ENCODE measurements at places on chromosomes 3 and 15.

- DNase-seq, result no peak
These were observed 75.1 kb upstream of the OSTN start for GRCh38 chr3:191123946-191124345.

GRCh38 chr3:47267490-47267824 lies 15.1 kb downstream of the KIF9 start:
- DNase-seq, result no peak

- DNase-seq, result no peak
These were observed 180.6 kb downstream of the CHL1 start for GRCh38 chr3:377158-377561.

DNA sequence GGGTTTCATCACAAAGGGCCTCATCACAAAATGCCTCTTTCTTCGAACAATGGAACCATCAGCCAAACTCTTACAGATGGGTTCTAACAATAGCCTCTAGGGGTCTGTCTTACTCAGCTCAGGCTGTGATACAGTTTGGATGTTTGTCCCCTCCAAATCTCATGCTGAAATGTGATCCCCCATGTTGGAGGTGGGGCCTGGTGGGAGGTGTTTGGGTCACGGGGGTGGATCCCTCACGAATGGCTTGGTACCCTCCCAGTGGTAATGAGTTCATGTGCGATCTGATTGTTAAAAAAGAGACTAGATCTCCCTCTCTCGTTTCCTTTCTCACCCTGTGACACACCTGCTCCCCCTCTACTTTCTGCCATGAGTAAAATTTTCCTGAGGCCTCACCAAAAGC lies 47.9 kb upstream of the LIPC start:
- no peak for DNase-seq

GRCh38 chr15:33031324-33031821 lies 163.1 kb downstream of the FMN1 start:
- no peak for DNase-seq

GRCh38 chr15:62059816-62060112 lies 483 bp downstream of the VPS13C start:
- DNase-seq, result peak; percentile 68

- DNase-seq, result no peak
These were observed 9.9 kb downstream of the APOD start for GRCh38 chr3:195573611-195574496.

GRCh38 chr15:40747685-40748631 lies 7.1 kb downstream of the RMDN3 start:
- DNase-seq, result no peak

DNA sequence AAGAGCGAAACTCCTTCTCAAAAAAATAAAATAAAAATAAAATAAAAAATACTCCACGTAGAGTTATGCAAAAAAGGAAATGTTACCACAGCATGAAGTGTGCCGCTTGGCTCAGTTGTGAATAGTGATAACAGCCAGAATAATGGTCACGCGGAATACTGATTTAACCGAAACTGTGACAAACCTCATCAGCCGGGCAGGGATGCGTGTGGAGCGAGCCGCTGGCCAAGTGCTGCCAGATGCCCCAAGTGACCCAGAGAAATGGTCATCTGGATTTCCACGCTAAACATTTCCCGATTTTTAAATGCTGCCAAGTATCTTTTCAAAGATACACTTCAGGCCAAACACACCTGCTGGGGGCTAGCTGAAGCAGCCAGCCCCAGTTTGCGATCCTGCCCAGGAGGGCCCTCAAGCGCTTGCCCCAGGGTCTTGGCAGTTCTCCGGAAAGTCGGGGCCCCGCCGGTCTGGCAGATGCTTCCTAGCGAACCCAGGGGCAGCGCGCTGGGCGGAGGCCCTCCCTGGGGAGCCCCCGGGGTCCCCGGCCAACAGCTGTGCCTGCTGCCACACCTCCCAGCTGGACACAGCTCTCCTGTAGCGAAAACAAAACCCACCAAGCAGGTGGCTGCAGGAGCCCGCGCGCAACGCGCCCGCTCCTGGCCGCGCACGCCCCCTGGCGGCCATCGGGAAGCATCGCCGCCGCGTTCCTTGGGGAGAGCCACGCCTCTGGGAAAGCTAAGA lies 35.1 kb downstream of the CMTM6 start:
- peak; percentile 71 for DNase-seq

GRCh38 chr15:39417366-39418134 lies 163.3 kb upstream of the THBS1 start:
- DNase-seq, result no peak

DNA sequence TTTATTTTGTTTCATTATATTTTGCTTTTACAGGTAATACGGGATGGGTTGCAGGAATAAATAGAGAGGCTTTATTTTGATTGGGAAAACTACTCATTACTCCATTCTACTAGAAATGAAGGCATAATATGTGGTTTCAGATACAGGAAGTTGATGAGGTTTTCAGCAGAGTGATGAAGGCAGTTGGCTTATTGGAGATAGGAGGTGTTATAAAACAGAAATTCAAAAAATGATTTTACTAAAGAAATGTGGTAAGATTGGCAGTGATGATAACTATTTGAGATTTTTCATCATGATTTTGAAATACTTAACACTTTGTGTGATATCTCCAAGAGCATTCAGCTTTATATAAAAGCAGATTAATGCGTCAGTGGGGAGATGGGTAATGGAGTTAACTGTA lies 1445.7 kb upstream of the CADM2 start:
- no peak for DNase-seq

- DNase-seq, result no peak
These were observed 57.2 kb downstream of the RAB11A start for GRCh38 chr15:65926459-65926858.

DNA sequence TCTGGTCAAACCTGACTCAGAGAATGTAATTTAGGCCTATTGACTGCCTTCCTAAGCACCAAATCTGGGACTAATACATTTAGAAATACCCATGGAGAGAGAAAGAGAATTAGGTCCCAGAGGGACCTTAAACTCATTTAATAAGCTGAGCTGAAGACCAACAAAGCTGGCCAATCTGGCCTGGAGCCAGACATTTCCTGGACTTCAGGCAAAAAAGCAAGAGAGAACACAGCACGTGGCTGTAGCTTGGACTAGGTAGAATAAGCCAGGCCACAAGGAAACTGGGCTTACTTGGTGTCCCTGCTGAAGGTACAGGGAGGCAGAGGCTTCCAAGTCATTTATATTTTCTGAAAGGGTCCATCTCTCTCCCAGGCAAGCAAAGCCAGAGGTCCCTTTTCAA lies 88.1 kb downstream of the RTP4 start:
- peak; percentile 35 for DNase-seq

DNA sequence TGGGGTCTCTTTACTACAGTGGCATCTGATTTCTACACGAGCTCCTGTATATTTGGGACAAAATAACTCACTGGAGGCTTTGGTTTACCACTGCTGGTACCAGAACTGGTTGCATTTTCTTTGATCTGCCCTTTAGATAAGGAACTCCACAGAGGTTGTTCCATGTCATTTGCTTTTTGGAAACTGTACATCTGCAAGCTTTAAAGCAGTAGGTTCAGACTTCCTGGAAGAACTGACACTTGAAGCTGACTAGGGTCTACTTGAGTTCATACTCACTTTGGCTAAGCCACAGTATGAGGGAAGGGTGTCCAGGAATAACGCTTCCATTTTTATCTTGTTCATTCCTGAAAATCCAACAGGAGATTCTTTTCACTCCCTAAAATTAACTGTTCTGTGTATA lies 86.4 kb downstream of the WWTR1 start:
- no peak for DNase-seq

DNA sequence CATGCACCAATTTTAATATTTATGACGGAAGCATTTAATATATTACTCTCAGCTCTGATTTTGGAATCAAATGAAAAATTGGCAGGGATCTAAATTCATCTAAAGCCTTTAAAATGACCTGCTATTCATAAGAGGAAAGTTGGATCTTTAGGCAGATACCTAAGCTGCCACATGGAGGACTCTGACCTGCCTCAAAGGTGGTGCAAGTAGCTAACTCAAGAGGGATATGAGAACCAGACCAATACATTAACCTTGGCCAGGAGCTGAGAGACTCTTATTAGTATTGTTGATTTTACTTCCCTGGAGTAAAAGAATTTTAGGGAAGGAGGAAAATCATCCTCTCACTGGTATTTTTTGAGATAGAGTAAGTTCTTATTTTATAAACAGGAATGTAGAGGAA lies 17.7 kb downstream of the ZNF654 start:
- DNase-seq, result no peak

GRCh38 chr15:51971032-51971374 lies 575 bp downstream of the LEO1 start:
- no peak for DNase-seq

- no peak for DNase-seq
These were observed 16.1 kb downstream of the HMG20A start for GRCh38 chr15:77436822-77437221.

DNA sequence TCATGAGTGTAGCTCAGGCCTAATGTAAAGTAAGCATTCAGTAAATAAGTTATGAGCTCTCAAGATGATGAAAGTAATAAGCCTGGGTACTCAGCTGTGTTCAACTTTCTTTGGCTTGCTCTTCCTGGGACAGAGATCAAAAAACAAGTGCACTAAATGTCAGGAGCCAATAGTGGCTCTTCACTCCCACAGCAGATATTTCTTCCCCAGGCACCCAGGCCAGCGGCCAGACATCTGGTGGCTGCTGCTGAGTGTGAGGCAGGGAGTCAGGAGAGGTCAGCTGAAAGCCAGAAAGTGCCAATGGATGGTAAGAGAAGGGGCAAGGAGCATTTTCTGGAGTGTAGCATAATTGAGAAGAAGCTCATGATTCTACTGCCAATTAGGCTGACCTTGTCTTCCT lies 18.2 kb upstream of the ITGA11 start:
- no peak for DNase-seq

GRCh38 chr3:28940994-28941393 lies 339.9 kb upstream of the RBMS3 start:
- DNase-seq, result peak; percentile 69

DNA sequence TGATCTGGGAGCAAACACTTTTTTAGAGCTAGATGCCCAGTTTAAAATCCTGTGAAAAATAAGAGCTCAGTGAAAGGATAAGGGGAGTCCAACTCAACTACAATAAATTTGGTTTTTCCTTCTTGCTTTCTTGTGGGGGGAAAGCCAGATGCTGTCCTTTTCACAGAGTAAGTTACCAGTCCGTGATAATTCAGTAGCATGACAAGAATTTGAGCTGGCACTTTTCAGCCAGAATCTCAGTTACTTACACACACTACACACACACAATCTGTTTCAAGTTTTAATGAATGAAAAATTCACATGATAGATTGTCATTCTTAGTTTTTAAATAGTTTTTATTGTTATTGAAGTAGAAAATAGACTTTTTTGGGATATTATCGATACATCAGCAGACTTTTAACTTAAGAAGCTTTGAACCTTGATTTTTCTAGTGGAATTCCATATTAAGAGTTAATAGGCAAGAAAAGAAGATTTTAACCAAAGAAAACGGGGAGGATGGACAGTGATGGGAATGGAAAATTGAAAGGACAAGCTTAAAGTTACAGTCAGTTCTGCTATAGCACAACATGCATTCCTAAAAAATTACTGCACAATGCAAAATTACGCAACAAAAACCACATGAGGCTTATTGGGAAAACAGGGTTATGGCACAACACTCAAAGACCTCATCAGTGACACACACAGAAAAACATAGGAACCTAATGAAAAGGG lies 47.0 kb downstream of the PSMD6 start:
- DNase-seq, result peak; percentile 77

DNA sequence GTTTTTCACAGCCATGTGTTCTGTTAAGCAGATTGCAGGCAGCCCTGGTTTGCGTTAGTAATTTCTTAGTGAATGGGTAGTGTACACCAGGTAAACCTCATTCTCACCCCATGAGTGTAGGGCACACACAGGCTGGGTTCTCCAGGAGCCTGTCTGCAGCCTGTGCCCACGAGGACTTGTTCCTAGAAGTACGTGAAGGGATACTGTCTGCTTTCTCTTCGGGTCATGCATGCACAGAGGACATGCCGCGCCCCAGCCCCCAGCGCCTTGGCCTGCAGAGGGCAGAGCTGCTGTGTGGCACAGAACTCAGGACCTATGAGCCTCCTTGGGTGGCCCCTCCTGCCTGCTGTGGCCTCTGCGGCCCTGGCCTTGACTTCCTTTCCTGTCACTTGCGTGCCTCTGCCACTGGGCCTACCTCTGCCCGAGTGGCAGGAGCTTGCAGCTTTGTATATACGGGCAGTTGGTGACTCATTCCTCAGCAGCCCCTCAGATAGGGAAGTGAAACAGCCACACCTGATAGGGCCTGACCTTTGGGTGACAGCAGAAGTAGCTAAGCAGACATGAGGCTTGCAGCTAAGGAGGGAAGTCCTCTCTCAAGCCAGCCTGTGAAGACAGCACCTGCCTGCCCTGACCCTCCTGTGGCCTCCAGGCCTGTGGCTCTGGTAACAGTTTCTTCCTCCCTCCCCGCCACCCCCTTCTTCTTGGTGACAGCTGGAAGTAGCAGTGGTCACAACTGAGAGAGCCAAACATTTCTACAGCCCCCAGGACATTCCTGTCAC lies 19.5 kb downstream of the PPCDC start:
- DNase-seq, result peak; percentile 50

DNA sequence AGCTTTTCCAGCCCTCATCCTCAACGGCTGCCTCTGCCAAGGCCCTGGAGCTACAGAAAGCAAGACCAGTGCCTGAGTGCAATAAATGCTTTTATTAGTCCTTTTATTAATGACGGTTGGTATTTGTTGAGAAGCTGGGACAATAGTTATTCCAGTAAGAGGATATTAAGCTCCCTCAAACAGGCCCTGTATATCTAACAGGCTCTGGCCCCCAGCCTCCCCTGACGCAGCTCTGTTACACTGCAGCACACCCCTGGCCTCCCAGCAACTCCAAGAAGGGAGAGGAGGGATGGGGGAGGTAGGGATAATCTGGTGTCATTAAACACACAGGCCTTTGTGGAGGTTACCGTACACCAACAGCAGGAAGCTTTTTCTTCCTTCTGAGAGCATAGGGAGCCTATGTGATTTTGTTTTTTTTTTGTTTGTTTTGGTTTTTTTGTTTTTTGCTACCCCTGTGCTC lies 30.8 kb upstream of the MAGEF1 start:
- no peak for DNase-seq

DNA sequence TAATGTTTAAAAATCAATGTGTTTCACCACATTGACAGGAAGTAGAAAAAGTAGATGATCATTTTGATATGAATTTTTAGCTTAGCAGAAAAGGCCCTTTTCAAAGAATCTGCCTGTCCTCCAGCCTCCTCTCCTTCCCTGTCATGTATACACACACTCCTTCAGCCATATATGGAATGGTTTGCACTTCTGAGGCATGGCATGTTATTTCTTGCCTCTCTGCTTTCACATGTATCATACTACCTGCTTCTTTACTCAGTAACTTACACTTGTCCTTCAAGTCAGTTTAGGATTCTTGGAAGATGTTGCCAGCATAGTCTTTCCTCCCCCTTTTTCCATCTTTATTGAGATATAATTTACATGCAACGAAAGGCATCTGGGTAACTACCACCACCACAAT lies 79.0 kb downstream of the REC114 start:
- DNase-seq, result no peak

Measured in lung (tissue), 17 donors.